ENCODE measurements at places on chromosomes 2 and 18.

- peak; percentile 24 for DNase-seq
Measured at GRCh38 chr2:177106212-177106611, 106.4 kb upstream of the HNRNPA3 start.

- no peak for DNase-seq
Measured at GRCh38 chr18:48920408-48921038, 30.2 kb downstream of the SMAD7 start.

- DNase-seq = no peak
Measured at GRCh38 chr2:240224676-240225075, 84.2 kb upstream of the OTOS start.

DNA sequence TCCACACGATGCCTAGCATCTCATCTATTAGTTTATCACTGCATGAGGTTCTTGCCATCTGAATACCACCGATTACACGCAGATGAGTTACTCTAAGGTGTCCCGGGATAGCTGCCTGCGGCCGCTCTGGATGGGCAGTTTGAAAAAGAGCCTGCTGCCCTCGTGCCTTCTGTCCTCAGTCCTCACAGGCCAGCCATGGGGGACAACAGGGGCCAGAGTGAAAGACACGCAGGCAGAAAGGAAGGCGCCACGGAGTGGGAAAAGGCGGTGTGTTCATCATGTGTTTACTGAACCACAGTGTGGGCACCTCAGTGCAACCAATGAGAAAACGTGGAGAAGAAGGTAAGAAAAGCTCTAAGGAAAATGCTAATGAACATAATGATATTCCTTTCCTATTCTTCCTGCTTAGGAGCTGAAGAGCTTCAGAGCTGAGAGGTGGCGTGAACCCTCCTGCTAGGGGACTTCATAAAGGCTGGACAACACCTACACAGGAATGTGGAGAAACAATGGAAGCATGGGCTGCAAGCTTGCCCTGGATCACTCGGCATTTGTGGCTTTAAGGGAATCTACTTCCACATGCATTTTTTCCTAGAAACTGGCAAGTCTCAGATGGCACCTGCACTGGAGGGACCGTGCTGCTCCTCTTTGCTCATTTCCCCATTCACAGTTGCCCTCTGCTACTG, 50.9 kb downstream of the CABYR start:
- DNase-seq = no peak

DNA sequence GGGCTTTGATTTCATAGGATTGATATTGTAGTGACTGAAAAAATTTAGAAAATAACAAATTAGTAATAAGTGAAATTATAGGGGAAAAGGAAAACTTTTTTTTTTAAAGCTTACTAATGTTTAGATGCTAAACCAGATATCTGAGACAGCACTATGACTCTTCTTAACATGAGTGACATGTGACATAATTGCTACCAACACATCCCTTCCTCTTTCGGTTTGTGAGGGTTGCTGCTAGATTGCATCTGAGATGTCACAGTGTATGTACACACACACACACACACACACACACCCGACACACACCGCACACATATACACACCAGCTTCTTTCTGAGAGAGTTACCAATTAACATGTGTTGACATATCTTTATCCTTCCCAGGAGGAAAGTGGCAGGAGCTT, 18.0 kb downstream of the RAPGEF4 start:
- DNase-seq = no peak

DNA sequence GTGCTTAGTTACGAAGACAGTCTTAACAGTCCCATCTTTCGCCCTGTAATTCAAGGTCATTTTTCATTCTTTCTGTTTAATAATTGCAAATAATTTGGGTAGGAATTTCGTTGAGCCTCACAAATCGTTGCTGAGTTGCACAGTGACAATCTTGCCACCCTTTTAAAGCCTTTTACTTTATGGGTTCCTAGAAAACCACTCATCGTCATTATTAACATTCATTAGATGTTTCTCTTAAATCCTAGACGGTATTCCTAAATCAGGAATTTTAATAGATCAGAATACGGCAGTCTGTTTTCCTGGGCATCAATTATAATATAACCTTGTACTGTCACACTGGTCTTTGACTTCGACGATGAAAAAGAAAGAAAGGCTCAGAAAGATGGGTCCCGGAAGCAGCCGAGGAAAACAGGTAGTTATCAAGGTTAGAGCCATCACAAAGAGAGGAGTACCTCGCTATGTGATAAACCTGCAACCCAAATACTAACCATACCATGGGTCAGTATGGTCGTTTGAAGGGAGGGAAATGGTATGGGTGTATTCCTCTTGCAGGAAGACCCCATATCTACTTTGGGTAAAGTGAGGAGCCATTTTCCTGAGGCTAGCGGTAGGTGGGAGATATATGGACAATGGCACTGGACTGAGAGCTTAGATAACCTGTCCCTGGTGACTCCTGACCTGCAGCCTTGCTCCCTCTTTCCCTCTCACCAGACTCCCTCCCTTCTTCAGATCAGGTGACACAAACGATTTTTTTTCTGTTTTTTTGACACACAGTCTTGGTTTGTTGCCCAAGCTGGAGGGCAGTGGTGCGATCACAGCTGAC, 981 bp upstream of the SF3B1 start:
- DNase-seq = peak; percentile 66

DNA sequence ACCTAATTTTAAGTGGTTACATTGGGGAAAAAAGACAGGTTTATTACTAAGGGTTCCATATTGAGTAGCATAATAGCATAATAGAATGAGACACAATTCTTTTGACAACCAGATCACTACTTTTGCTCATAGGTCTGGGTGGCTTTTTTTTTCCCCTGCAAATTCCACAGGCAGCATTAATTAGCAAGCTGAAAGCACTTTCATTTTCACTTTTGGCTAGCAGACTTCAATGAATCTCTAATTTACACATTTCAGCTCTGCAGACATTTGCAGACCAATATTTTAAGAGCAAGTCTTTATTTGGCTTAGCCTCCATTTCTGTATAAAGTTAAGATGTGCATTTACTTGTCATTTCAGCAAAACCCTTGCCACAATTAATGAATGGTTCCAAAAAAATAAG, 185.5 kb downstream of the NOL4 start:
- DNase-seq = peak; percentile 13

DNA sequence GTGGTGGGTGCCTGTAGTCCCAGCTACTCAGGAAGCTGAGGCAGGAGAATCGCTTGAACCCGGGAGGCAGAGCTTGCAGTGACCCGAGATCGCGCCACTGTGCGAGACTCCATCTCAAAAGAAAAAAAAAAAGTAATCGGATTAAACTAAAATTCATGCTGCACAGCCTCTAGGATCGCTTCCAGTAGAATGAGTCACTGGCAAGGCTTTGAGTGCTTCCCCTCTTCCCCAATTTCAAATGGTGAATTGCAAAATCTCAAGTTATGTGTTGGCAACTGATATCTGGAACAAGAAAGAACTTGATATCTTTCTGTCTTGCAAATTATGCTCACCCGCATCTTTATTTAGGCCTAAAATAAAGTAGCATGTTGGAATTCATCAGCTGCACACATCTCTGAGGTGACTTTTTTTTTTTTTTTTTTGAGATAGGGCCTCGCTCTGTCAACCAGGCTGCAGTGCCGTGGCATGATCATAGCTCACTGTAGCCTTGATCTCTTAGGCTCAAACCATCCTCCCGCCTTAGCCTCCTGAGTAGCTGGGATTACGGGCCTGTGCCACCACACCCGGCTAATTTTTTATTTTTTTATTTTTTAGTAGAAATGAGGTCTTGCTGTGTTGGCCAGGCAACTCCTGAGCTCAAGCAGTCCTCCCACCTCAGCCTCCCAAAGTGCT, 12.7 kb downstream of the TTC39C start:
- peak; percentile 72 for DNase-seq

GRCh38 chr2:237596520-237597195, 6.1 kb upstream of the RAB17 start:
- no peak for DNase-seq

DNA sequence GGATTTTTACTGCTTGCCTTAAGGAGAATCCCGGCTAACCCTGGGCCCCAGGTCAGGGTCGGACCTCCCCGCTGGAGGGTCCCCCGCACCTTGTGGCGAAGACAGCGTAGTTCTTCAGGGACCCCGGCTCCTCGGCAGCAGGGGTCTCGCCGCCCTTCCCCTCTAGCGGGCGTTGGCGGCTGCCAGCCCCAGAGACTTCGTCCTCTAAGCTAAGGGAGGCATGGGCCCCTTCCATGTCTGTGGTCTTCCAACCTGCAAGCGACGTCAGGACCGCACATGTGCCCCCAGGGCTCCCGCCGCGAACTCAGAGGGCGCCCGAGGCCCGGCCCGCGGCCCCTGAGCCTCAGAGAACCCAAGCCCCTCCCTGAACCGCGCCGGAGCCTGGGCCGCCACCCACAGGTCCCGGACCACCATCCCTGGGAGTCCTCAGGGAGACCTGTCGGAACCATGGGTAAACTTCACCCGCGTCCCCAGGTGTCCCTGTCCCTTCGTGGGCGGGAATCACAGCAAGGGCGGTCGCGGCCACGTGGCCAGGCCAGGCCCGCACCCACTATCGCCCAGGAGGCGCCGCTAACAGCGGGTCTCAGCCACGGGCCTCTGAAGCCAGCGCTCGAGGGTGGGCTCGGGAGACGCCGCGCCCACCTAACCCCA, 562 bp downstream of the ANKMY1 start:
- no peak for DNase-seq

DNA sequence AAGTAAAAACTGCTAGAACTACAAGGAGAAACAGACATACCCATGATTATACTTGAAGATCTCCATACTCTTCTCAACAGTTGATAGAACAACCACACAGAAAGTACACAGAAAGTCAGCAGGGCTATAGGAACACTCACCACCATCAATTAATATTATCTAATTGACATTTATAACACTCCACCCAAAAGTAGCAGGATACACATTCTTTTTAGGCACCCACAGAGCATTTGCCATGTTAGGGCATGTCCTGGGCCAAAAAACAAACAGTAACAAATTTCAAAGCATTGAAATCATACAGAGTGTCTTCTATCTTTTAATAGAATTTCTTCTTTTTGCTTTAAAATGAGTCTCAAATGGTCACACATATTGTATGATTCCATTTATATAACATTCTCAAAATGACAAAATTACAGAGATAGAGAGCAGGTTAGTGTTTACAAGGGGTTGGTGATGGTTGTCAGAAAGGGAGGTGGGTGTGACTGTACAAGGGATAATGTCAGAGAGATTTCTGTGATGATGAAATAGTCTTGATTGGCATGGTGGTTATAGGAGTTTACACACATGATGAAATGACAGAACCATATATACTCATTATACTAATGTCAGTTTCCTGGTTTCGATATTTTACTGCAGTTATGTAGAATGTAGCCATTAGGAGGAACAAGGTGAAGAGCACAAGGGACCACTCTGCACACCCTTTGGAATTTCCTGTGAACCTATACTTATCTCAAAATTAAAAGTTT, 82.8 kb downstream of the NCK2 start:
- DNase-seq = peak; percentile 58

GRCh38 chr2:29050591-29050990, 23.7 kb downstream of the PCARE start:
- no peak for DNase-seq

DNA sequence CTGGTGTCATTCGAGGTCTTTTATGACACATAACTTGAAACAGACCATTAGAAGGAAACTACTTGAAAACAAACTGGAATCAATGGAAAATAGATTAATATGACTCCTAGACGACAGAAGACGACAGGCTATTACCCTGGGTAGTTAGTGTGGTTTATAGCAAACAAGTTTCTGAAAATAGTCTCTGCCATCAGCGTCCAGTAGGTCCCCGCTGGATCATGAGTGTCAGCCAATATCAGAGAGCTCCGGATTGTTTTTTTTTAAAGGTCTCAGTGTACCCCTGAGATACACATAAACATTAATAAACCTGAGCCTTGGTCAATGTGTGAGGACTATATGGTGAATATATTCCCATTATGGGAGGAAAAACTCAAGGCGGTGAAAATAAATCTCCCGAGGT, 115.0 kb upstream of the THUMPD2 start:
- DNase-seq = no peak

- DNase-seq = no peak
Measured at GRCh38 chr18:23587220-23587642, 925 bp upstream of the NPC1 start.

GRCh38 chr2:50221106-50221505, 810.8 kb downstream of the NRXN1 start:
- DNase-seq = no peak

GRCh38 chr2:112902816-112903215, 8.1 kb upstream of the IL37 start:
- DNase-seq = no peak

DNA sequence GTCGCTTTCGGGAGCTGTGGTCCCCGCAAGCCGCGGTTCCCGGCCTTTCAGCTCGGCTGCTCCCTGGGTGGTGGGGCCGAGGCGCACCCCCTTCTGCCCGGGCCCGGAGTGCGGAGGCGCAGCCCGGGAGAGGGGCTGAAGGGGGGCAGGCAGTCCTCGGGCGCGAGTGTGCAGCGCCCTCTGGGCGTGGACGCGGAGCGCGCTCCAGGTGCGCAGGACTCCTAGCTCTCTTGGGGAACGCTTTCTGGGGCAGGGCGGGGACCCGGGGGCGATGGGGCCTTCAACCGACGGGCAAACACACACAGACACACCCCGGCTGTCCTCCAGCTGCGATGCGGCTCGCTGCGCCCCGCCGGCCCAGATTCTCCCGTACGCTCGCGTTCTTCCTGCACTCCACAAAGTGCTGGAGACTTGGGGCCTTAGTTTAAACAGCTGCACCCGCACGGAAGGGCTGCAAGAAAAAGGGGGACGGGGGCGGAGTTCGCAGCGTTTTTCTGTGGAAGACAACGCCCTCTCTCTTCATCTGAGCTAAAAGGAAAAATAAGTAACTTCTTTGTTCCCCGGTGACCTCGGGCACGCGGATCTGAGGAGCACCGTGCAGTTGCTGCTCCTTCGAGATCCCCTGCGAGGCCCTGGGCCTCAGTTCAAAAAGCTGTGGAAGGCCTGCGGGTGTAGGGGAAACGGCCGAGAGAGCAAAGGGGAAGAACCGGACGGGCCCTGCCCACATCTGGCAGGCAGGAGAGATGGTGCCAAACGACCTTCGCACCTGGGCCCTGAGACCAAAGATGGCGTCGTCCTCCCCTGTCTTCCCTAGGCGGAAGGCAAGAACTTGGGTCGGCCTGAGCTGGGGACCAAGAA, 593 bp upstream of the SDC1 start:
- DNase-seq = peak; percentile 70

GRCh38 chr2:236661061-236661761, 91.6 kb downstream of the ACKR3 start:
- DNase-seq = no peak

GRCh38 chr2:157894694-157895435, 18.7 kb upstream of the ACVR1 start:
- DNase-seq = no peak
